Left hindlimb (tissue), 1 donor: ENCODE measurements at places on chromosomes 7 and 10.
A peak's percentile ranks its signal among the peaks of the same experiment; 100 is the strongest.

GRCh38 chr7:37853468-37853867, 5.1 kb downstream of the NME8 start:
- DNase-seq, result no peak

GRCh38 chr10:71513936-71514335, 117.2 kb downstream of the CDH23 start:
- no peak for DNase-seq

DNA sequence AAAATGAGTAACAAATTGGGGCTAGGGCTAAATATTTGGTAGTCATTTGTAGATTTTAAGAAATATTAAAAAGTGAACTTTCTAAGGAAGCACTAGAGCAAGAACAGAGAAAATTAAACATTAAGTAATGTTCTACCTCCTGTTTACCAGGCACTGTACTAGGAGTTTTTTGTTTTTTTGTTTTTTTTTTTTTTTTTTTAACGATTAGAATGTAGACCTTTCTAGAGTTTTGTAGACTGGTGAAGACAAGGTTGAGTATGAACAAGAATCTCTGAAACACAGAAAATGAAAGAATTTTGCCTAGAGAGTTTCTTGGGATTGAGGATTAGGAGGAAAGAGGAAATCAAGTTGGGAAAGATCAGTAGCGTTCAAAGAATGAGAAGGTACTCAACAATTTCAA, 73.6 kb downstream of the SLC37A3 start:
- DNase-seq, result no peak

DNA sequence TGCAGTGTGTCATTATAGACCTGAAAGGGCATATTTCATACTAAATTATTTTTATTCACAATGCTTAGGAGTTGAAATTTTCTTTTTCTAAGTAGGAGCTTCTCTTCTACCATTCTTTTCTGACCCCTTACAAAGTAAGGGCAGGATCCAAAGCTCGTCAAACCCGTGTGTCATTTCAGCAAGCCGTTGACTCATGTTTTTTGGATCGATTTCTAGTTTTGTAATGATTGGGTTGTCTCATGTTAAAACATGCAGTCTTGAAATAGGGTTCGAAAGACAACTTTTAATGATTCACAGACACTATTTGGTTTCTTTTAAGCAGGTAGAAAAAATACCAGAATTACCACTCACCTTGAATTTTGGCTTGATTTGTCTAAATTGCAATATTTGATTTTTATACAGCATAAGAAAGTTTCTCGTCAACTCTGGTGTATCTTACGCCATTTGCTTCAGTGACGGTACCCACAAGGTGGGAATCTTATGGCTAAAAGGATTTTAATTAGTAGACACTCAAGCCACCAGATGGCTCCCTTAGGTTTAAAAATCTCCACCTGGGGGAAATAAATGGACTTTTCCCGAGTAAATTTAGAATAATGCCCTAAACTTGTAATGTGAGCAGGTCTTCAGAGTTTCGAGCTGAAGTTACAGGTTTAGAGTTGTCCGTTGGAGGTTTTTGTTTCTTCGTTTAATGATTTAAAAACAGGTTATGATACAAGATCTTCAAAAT, 283.4 kb downstream of the CCDC3 start:
- no peak for DNase-seq

DNA sequence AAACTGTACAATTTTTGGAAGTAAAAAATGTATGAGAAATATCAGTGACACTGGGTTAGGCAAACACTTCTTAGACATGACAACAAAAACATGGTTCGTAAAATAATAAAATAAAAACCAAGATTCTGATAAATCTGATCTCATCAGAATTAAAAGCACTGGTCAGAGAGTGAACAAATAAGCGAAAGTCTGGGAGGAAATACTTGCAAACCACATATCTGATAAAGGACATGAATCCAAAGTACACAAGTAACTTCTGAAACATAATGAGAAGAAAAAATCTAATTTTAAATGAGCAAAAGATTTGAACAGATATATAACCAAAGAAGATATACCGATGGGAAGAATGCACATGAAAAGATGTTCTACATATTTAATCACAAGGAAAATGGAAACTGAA, 91.5 kb downstream of the RTKN2 start:
- no peak for DNase-seq

- DNase-seq, result no peak
Measured at GRCh38 chr7:114630201-114630990, 215.8 kb downstream of the FOXP2 start.

GRCh38 chr7:33054261-33054964, 8.2 kb downstream of the NT5C3A start:
- DNase-seq, result no peak

- DNase-seq, result no peak
Measured at GRCh38 chr7:108149908-108150307, 19.7 kb upstream of the LAMB4 start.

DNA sequence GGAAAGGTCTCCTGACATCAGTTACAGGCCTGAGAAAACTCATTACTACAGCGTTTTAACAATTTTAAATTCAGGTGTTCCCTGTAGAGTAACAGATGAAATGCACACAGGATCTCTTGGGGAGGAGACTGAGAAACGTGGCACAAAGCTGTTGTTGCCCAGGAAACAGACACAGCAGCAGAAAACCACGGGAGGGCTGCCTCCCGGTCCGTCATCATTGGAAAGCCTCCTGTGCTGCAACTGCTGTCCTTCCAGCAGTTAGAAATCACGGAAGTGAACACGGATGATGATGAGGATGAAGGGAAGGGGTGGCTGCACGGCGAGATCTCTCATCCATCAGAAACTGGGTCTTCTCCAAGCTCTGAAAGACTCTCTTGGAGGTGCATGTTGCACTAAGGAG, 94.6 kb upstream of the RNF32 start:
- no peak for DNase-seq

- no peak for DNase-seq
Measured at GRCh38 chr10:34599026-34599795, 215.9 kb downstream of the PARD3 start.

- DNase-seq, result no peak
Measured at GRCh38 chr10:126468876-126469643, 80.8 kb upstream of the ADAM12 start.

GRCh38 chr7:3156508-3156907, 112.8 kb upstream of the CARD11 start:
- no peak for DNase-seq

GRCh38 chr7:93890464-93891068, at the start of gene TFPI2:
TFPI2 (minus strand) TSS chr7:93890753; CDS start chr7:93890678, 75 bp downstream.
- peak; percentile 50 for DNase-seq

- no peak for DNase-seq
Measured at GRCh38 chr7:141181812-141182211, 107.9 kb downstream of the TMEM178B start.

DNA sequence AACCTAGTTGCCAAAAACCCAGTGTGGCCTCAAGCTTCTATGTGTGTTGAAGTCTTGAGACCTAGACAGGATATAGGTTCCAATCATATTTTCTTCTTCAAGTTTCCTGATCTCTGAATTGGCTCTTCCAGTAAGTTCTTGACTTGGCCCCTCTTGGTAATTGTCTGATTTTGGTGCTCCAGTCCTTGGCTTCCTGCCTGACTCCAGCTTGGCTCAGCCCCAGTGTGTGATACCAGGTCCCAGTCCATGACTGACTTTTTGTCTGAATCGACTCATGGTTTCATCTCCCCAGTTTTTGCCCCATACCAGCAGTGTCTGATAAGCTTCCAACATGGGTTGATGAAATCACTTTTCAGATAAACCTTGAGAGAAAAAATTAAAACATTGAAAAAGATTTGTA, 72.3 kb downstream of the FAS start:
- DNase-seq, result no peak

DNA sequence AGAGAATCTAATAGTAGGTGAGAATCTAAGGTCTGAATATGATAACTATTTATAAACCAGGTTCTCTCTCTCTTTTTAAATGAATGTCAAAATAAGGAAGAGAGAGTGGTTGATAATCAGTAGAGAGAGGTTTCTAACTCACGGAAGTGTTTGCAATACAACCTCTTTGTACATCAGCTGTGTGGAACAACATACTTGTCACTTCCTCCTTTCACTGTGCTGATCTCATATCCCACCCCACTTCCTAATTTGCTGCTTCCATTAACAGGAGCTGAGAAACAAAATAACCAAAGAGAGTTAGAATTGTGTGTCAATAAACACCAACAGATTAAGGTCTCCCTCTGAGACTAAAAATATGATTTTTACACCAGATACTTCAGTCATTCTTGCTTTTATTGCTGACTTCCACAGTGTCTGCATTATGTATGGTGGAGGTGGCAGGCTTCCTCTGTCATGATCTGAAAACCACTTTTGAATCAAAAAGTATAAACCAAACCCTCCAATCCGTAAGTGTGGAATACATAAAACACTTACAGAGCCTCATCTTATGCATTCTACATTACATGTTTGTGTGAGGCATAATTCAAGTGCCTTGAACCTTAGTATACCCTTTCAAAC, 25.0 kb downstream of the CACUL1 start:
- DNase-seq, result no peak

GRCh38 chr10:101816376-101816775, 1.9 kb downstream of the OGA start:
- DNase-seq, result no peak

DNA sequence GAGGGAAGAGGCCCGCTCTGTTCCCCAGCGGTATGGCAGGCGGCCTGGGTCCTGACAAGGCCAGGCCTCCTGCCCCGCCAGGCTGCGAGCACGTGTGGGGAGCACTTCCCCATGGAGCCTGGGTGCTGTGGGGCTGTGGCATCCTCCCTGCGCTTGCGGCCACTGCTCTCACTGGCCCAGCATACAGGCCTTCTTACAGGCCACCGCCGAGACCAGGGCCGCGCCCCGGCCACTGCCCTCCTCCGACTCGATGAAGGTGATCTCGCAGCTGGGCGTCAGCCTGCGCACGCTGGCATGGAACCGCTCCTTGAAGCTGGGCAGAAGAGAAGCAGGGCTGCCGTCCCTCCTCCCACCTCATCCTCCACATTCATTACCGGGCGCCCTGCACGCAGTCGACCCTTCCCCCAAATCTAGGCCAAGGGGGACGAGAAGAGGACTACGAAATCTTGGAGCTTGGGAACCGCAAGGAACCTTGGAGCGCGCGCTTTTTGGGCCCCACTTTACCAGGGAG, 3.9 kb upstream of the MYL7 start:
- DNase-seq, result no peak

- DNase-seq, result no peak
Measured at GRCh38 chr10:113019096-113019495, 69.0 kb downstream of the TCF7L2 start.

- DNase-seq, result no peak
Measured at GRCh38 chr10:60962946-60963345, 19.0 kb upstream of the RHOBTB1 start.

DNA sequence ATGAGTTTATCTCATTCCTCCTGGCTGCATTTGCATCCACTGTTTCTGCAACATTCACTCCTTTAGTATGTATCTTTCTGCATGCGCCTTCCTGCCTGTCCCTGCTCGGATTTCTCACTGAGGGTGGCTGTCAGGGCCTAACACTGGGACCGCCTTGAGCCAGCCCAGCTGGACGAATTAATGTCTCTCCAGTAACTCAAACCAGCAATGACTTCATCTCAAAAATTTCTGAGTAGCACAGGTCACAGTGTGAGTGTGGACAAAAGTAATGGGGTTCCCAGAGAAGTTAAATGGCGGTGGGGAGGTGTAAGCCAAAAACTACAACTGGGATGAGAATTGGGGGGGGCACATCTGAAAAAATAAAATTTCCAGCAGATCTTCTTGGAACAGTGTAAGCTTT, 444.0 kb upstream of the MGMT start:
- peak; percentile 86 for DNase-seq

- DNase-seq, result no peak
Measured at GRCh38 chr7:153522261-153522660, 529.9 kb upstream of the DPP6 start.

GRCh38 chr10:128874331-128874730, 592.7 kb upstream of the MGMT start:
- DNase-seq, result no peak

GRCh38 chr10:73581918-73582317, 9.2 kb downstream of the USP54 start:
- no peak for DNase-seq

DNA sequence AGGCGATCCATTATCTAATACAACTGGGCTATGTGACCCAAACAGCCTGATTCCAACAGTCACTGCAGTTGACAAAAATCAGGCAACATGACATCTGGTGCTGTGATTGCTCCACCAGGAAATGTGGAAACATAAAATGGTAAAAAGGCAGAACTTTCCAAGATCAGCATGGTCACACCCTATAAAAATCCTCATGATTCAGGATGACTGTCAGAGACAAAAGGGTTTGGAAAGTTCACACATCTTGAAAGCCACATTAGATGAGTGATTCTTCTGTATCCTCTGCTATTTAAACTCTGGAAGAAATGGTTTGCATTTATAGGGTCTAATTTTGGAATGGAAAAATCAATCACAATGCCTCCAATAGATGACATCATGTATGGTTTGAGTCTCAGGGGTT, 662.6 kb upstream of the IGFBP3 start:
- DNase-seq, result no peak

DNA sequence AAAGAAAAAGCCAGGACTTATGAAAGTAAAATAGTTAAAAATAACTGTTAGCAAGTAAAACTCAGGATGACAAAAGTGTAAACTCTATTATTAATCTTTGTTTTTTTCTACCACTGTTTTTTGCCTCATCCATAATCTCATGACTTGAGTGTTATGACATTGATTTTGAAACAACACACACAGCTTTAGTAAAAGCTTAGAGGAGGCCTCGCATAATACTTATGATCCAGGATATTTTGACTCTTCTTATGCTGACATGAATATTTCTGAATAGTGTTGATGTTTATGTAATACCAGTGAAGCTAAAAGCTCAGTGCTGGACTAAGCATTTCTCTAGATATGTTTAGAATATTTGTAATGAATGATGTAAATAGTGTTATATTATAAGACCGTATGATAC, 10.5 kb downstream of the KAT6B start:
- no peak for DNase-seq

GRCh38 chr7:116584721-116585120, 59.9 kb downstream of the CAV1 start:
- no peak for DNase-seq

DNA sequence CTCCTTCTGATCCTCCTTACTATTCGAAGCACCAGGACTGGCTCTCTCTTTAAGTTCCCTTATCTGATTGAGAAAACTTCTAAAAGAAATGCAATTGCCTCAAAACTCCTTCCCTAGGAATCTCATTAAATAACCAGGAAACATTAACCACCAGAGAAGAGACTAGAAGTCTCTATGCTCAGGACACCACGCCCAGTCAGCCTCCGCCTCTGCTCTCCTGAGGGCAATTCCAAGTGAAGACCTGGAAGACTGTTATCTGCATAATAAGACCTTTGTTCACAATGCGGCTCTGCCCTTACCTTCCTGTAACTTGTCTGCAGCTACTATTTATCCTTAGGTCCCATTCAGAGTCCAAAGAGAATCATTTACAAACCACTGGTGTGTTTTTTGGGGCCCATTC, 78.8 kb downstream of the ELMO1 start:
- DNase-seq, result no peak

- DNase-seq, result no peak
Measured at GRCh38 chr7:127959770-127960169, 71.5 kb downstream of the LRRC4 start.

DNA sequence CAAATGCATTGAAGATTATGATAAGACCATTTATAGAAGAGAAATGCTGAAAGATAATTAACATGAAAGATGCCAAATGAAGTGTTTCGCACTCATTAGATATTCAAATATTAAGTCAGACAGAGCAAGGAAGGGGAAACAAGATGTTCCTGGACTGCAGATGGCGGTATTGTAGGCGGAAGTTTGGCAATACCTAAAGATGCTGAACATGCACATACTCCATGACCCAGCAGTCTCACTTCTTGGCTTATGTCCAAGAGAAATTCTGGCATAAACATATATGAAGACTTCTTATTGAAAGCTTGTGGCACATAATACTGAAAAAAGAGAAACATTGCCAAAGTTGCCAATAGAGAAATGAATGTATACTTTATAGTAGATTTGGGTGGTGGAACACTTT, 325.4 kb upstream of the SEMA3C start:
- DNase-seq, result no peak
